ENCODE measurements at places on chromosomes 4 and X.

DNA sequence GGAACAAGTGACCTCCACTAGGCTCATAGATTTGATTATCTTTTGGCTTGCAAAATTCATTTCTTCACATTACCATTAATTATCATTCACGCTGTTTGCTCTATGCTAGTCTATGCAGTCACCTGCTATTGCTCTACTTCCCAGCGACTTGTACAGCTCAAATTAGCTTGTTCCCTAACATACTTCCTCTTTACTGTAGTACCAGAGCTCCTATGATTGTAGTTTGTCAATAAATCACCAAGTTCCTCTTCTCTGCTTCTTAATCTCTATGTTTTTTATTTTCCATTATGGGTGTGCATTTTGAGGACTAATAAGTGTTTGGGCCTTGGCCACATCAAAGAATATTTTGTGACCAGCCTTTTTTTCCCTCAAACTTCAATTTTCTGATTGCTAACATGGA is 6.2 kb upstream of the GSPT2 start:
- no peak for DNase-seq

- no peak for DNase-seq
These were observed 203.9 kb upstream of the GRID2 start for GRCh38 chr4:92099861-92100260.

GRCh38 chr4:2583092-2583491 is 46.6 kb downstream of the FAM193A start:
- DNase-seq = no peak

DNA sequence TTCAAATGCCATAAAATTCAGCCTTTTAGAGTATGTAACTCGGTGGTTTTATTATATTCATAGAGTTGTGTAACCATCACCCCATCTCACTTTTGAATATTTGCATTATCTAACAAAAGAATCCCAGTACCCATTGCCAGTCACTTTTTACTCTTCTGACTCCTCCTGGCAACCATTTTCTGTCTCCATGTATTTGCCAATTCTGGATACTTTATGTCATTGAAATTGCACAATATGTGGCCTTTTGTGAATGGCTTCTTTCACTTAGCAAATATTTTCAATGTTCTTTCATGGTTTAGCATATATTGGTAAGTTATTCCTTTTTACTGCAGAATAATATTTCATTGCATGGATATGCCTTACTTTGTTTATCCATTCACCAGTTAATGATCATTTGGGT is 79.9 kb downstream of the SLIT2 start:
- no peak for DNase-seq

DNA sequence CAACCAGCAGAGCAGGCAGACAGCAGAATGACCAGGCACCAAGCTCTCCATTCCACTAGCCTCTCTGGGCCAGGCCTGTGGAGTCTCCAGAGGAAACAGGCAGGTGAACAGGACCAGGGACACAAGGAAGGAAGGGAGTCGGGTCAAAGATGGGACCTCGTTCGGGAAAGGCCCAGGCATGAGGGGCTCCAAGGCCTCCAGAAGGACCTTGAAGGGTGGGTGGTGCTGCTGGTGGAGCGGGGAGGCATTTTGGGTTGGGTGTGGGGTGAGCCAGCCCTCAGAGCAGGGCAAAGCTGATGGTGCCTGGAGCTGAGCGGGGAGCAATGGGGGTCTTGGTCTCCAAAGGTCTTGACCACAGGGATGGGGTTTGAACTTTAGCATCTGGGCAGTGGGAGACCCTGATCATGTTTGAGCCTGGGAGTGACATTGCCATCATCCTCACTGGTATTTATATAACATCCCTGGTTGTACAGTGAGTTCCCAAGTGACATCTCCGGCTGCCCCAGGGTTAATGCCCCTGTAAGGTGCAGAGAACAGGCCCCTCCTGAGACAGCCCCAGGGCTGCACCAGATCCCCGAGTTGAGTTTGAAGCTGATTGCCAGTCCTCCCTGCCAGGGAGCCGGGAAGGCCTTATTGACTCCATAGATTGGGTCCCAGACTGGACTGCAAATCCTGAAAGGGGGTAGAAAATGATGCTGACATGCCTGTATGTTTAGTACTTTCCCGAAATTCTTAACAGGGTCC is 52.7 kb downstream of the PSAPL1 start:
- DNase-seq = no peak

- no peak for DNase-seq
These were observed 117.2 kb downstream of the TMEM144 start for GRCh38 chr4:158327525-158327924.

GRCh38 chr4:7355795-7356194 is 78.9 kb downstream of the PSAPL1 start:
- no peak for DNase-seq

GRCh38 chr4:175531405-175532091 is 280.5 kb downstream of the GPM6A start:
- DNase-seq = no peak

DNA sequence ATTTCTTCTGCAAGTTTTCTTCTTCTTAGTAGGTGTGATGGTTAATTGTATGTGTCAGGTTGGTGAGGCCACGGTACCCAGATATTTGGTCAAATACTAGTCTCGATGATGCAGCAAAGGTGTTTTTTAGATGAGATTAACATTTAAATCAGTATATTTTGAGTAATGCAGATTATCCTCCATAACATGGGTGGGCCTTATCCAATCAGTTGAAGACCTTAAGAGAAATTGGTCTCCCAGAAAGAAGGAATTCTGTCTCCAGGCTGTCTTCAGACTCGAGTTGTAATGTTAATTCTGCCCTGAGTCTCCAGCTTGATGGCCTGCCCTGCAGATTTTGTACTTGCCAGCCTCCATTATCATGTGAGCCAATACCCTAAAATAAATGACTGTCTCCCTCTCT is 122.5 kb upstream of the TSPAN5 start:
- no peak for DNase-seq

DNA sequence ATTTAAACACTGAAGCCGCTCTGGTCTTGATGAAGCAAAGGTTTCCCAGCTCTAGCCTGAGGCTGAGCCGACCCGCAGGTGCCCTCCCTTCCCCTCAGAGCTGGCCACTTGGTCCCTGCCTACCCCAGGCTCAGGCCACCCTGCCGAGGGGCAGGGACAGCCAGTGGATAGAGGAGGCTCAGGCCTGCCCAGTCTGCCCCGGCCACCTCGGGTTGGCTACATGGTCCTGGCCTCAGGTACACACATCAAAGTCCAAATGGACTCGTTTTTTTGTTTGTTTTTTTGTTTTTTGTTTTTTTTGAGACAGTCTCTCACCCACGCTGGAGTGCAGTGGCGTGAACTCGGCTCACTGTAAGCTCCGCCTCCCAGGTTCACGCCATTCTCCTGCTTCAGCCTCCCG is 23.8 kb downstream of the TACC3 start:
- DNase-seq = no peak

GRCh38 chrX:133598601-133599335 is 183.5 kb upstream of the GPC4 start:
- no peak for DNase-seq

DNA sequence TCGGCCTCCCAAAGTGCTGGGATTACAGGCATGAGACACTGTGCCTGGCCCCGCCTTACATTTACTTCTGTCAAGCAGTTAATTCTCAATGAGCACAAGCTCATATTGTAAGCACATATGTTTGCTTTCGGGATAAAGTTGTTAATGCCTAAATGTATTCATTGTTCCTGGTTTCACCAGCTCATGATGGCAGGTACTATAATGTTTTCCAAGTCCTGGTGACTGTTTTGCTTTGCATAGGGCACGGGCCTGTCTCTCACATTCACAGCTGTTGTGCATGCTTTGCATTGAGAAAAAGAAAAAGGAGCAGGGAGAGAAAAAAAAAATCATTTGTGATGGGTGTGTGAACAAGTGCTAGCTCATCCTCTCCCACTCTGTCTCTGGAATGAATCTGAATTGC is 661.2 kb upstream of the TENM3 start:
- no peak for DNase-seq

DNA sequence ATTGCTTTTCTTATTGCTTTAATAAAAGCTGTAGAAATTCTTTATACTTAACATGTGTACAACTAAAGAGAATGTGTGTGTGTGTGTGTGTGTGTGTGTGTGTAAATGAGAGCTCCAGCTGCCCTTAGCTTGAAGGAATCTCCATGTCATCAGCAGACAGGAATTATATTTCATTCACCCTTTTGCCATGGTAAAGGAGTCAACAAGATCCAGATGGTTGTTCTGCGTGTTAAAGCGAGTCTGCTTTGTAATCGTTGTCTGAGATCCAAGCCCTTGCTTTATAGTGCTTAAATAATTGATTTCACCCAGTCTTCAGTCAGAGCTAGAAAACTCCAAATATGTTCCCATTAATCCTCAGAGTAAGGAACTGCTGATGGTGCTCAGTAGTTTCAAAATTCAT is 285.5 kb downstream of the PDGFC start:
- DNase-seq = no peak

- DNase-seq = no peak
These were observed 61.3 kb downstream of the HS3ST1 start for GRCh38 chr4:11367371-11367770.

GRCh38 chrX:42996861-42997260 is 218.9 kb upstream of the PPP1R2C start:
- DNase-seq = no peak

GRCh38 chr4:145497199-145498149 is 15.8 kb downstream of the SMAD1 start:
- DNase-seq = no peak

DNA sequence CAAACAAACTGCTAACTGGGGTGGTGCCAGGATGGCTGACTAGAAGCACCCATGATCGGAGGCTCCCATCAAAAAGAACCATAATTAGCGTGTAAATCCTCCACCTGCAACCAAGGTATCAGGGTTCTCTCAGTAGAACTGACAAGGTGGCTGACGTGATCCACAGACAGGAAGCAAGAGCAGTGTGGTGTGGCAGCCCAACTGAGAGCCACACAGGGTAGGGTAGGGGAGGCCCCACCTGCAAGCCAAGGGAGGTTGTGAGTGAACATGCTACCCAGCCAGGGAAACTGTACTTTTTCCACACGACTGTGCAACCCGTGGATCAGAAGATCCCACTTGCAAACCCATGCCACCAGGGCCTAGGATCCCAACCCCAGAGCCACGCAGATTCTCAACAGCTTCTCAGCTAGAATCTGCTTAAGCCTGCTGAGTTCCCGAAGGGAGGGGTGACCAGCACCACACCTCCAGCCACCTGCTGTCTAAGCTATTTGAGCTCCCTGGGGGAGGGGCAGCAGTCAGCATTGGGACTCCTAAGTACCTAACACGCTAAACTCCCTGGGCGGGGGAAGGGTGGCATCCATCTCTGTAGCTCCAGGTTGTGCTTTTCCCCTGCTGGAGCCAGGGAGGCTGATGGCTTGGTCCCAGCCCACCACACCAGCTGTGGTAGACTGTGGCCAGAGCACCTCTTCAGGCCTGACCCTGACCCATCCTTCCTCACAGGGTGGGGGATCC is 425.1 kb downstream of the GPM6A start:
- DNase-seq = no peak

GRCh38 chr4:44914748-44915147 is 188.4 kb upstream of the GNPDA2 start:
- no peak for DNase-seq

DNA sequence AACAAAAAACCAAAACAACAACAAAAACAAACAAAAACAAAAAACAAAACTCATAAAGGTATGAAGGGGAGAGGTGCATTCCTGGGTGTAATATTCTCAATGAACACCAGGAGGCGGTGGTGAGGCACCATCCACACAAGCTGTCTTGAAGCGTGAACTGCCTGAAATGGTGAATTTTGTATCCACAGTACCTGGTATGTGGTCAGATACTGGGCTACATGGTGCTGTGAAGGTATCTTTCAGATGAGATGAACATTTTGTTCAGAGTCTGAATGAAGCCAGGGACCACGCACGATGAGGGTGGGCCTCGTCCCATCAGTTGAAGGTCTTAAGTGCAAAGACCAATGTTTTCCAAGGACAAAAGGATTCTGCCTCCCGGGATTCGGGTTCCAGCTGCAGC is 58.5 kb downstream of the ASMT start:
- no peak for DNase-seq

DNA sequence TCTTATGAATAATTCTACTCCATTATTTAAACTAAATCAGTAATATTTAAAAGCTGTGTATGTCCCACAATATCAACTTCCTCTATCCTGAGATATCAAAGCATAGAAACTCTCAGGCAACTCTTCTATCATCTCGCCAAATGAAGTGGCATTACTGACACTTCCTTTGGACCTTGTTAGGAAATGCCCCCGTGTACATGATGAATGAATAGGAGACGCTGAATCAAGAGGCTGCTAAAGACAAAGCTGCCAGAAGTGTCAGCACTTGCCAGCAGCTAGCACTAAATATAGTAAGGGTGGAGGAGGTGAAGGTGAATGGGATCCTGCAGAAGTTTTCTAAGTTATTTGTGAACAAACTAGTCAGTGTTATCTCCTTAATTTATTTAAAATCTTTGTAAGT is 99.5 kb upstream of the BLTP1 start:
- no peak for DNase-seq

- DNase-seq = no peak
These were observed 81.4 kb upstream of the TRIM2 start for GRCh38 chr4:153122855-153123254.

GRCh38 chrX:97907791-97908190 is 1024.1 kb downstream of the RPA4 start:
- DNase-seq = no peak

DNA sequence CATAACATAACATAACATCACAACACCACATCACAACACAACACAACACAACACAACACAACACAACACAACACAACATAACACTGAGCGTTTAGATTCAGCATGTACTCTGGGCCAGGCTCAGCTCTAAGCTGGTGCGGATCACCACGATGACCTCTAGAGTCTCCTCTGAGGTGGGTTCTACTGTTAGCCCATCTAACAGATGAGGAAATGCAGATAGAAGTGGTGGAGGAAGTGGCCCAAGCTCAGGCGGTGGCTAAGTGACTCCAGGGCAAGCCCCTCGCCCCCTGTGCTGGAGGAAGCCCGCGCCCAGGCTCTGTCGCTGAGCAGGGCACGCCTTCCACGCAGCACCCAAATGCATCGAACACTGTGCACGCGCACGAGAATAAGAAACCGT is 45.3 kb upstream of the CDKN2AIP start:
- no peak for DNase-seq

GRCh38 chr4:128832243-128832625 is 22.7 kb downstream of the JADE1 start:
- DNase-seq = no peak

- no peak for DNase-seq
These were observed 30.8 kb upstream of the CXCL8 start for GRCh38 chr4:73709451-73710033.

- DNase-seq = no peak
These were observed 59.7 kb downstream of the TNIP2 start for GRCh38 chr4:2696423-2696822.

GRCh38 chr4:20262221-20262620 is 10.5 kb downstream of the SLIT2 start:
- DNase-seq = no peak

- no peak for DNase-seq
These were observed 39.0 kb downstream of the EIF2S3 start for GRCh38 chrX:24093746-24094145.

- no peak for DNase-seq
These were observed 19.9 kb upstream of the MXD4 start for GRCh38 chr4:2281575-2282343.

- no peak for DNase-seq
These were observed 107.5 kb upstream of the ACSL4 start for GRCh38 chrX:109840585-109840984.

GRCh38 chr4:165204462-165204830 is 2.9 kb upstream of the KLHL2 start:
- DNase-seq = no peak

All from stimulated activated CD8-positive, alpha-beta memory T cell treated with anti-CD3 and anti-CD28 coated beads, Interleukin-7, amount 100 ng/mL, for 48 hours (primary cell).